ENCODE measurements at places on chromosomes 11 and 22.

DNA sequence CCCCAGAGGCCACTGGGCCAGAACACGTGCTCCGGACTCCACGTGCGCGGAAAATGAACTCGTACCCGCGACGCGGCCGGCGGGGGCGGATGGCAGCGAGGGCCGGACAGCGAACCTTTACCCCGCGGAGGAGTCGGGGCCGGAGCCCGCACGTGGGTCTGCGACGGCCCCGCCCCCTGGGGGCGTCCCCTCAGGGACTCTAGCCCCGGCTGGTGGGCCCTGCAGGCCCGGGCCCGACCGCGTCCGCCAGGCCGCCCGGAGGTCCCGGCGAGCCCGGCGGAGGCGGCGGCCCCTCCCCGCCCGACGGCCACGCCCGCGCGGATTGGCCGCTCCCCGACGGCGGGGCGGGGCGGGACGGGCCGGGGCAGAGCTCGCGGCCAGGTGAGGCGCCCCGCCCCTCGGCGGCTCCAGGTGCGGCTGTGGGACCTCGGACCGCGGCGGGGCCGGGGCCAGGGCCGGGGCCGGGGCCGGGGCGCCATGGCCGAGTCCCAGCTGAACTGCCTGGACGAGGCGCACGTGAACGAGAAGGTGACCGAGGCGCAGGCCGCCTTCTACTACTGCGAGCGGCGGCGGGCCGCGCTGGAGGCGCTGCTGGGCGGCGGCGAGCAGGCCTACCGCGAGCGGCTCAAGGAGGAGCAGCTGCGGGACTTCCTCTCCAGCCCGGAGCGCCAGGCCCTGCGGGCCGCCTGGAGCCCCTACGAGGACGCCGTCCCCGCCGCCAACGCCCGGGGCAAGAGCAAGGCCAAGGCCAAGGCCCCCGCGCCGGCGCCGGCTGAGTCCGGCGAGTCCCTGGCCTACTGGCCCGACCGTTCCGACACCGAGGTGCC, at the start of gene FAM83F:
Gene FAM83F, plus strand, starts transcription at position 389 of the 827 bp plus-strand sequence. Its CDS starts 89 bp downstream, at position 478.
- no peak for DNase-seq
- H3K27ac ChIP-seq = peak within 1 kb of the TSS; percentile 72
- H3K36me3 ChIP-seq = no peaks in the 10 kb centered on the region

GRCh38 chr22:29987137-29987536, 93.1 kb upstream of the HORMAD2 start:
- H3K4me3 ChIP-seq = no peak overlapping the region
- no peak overlapping the region for H3K27ac ChIP-seq
- no peaks in the 10 kb centered on the region for H3K27me3 ChIP-seq
- no peak for DNase-seq
- H3K4me1 ChIP-seq = peaks cover 7% of the 10 kb centered on the region

DNA sequence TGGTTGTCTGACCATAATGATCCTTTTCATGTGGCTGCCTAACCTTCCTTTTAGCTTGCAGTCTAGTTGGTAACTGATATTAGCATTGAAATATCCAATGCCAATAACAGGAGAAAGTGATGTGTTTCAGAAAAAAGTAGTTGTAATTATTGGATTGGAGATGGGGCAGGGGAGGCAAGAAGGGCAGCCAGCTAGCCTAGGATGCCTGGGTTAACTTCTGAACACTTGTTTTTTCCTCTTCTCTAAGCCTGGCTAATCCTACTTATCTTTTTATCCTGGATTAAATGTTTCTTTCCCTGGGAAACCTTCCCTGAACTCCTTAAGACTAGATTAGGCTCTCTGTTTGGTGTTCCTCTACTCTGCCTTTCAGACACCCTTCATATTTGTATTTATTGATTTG, 380.2 kb downstream of the TMEM135 start:
- no peak overlapping the region for H3K4me3 ChIP-seq
- H3K4me1 ChIP-seq = no peaks in the 10 kb centered on the region
- no peak overlapping the region for H3K27ac ChIP-seq

GRCh38 chr22:37626144-37626543, 13.3 kb upstream of the SH3BP1 start:
- H3K36me3 ChIP-seq = peaks cover 3% of the 10 kb centered on the region
- H3K27me3 ChIP-seq = no peaks in the 10 kb centered on the region
- no peak for DNase-seq
- peak overlapping the region; percentile 93 for H3K27ac ChIP-seq

DNA sequence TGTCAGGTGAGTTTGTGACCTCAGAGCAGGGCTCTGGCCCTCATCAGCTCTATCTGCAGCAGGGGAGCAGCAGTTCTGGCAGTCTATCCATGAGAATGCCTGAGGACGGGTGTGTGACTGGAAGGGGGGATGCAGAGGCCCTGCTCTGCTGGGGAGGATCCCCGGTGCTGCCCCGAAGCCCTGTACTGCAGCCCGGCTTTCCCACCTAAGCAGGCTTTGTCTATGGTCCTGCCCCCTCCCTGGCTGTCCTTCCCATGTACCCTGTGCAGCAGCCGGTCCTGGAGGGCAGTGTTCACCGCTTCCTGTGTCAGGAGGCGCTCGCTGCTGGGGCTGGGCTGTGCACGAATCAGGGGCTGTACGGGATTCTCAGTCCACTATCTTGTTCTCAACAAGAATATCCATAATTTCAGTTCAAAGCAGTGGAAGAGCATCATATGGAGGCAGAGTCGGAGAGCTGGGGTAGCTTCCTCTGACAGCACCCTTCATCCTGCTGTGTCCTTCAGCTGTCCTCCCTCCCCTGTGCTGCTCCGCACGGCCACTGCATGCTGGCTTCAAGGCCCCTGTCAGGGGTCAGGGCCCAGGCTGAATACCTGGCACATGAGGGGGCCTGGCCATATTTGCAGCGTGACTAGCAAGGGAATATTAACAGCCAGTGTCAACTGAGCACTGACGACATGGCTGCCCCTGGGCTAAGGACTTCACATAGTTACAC, 125.2 kb downstream of the CTTN start:
- H3K4me3 ChIP-seq = no peak overlapping the region
- DNase-seq = no peak
- H3K27ac ChIP-seq = no peak overlapping the region
- peaks cover 56% of the 10 kb centered on the region for H3K27me3 ChIP-seq
- H3K4me1 ChIP-seq = no peaks in the 10 kb centered on the region

DNA sequence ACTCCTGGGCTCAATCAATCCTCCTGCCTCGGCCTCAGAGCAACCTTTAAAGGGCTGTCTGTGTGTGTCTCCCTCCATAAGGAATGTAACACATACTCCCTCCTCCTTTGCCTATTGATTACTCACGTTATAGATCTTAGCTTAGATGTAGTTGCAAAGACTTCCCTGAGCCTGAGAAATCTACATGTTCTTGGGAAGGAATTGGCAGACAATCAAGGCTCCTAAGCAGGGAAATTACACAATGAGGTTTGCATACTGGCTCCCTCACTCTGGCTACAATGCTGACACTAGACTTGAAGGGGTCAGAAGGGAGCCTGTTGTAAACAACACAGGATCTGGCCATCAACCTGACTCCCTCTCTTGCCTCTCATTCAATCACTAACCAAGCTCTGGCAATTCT, 5.2 kb upstream of the OLFML1 start:
- DNase-seq = no peak
- no peak overlapping the region for H3K27ac ChIP-seq
- H3K4me3 ChIP-seq = no peak overlapping the region
- H3K4me1 ChIP-seq = peaks cover 8% of the 10 kb centered on the region

DNA sequence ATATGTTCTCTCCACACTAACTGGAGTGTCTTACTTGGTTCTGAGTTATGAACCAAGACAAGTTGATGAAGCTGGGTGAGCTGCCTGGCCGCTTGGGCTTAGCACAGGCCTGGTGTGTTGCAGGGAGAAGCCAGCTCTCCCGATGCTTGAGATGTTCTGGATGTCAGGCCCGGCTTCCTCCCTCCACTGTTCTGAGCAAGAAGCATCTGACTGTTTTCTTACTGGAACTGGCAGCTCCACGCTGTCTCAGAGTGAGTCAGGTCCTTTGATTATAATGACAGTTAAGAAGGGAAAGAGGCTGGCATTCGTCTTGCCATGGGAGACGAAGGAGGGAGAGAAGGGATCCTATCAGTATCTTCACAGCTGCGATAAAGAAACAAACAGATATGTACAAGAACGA, 46.5 kb upstream of the CRTAM start:
- H3K27ac ChIP-seq = no peak overlapping the region
- H3K4me3 ChIP-seq = no peak overlapping the region
- no peak for DNase-seq
- H3K36me3 ChIP-seq = peaks cover 6% of the 10 kb centered on the region
- no peaks in the 10 kb centered on the region for H3K27me3 ChIP-seq

- H3K27ac ChIP-seq = peak overlapping the region; percentile 98
- peak overlapping the region; percentile 100 for H3K4me3 ChIP-seq
- H3K27me3 ChIP-seq = no peaks in the 10 kb centered on the region
- peaks cover 21% of the 10 kb centered on the region for H3K36me3 ChIP-seq
Measured at GRCh38 chr11:105032495-105032894, 2.4 kb downstream of the CASP1 start.

GRCh38 chr22:34113381-34113780, 193.1 kb upstream of the LARGE1 start:
- no peak overlapping the region for H3K27ac ChIP-seq
- no peak for DNase-seq
- H3K36me3 ChIP-seq = no peaks in the 10 kb centered on the region
- H3K4me3 ChIP-seq = no peak overlapping the region
- no peaks in the 10 kb centered on the region for H3K27me3 ChIP-seq
- no peaks in the 10 kb centered on the region for H3K4me1 ChIP-seq

DNA sequence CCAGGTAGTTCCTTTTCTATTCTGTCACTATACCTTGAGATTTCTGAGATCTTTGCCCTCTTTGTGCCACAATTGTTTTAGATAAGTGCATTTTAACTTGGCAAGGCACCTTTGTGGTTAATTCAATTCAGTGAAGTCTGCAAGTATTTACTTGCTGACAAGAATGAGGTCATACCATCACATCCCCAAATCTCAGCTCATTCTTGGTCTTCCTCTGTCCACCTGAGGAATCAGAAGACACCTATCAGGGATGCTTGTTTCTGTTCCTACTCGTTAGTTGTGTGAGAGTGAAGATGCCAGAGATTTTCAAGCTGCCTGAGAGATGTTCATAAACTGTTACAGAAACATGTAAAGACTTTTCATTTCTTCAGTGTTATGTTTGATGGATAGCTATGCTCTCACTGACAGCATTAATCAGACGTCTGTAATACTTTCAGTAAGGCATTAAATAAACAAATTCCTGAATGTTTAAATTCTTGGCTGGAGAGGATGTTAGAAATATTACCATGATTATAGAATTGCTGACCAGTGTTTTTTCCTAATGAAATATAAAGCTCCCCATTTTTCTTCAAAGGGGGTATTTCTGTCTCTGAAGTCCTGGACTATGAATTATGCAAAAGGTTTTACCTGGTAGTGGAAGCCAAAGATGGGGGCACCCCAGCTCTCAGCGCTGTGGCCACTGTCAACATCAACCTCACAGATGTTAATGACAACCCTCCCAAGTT, 135.0 kb upstream of the MTNR1B start:
- no peak overlapping the region for H3K4me3 ChIP-seq
- peaks cover 16% of the 10 kb centered on the region for H3K27me3 ChIP-seq

GRCh38 chr11:13637125-13638069, 31.1 kb upstream of the FAR1 start:
- H3K27ac ChIP-seq = no peak overlapping the region
- peaks cover 40% of the 10 kb centered on the region for H3K27me3 ChIP-seq
- peaks cover 2% of the 10 kb centered on the region for H3K36me3 ChIP-seq
- no peak for DNase-seq
- H3K4me3 ChIP-seq = no peak overlapping the region

DNA sequence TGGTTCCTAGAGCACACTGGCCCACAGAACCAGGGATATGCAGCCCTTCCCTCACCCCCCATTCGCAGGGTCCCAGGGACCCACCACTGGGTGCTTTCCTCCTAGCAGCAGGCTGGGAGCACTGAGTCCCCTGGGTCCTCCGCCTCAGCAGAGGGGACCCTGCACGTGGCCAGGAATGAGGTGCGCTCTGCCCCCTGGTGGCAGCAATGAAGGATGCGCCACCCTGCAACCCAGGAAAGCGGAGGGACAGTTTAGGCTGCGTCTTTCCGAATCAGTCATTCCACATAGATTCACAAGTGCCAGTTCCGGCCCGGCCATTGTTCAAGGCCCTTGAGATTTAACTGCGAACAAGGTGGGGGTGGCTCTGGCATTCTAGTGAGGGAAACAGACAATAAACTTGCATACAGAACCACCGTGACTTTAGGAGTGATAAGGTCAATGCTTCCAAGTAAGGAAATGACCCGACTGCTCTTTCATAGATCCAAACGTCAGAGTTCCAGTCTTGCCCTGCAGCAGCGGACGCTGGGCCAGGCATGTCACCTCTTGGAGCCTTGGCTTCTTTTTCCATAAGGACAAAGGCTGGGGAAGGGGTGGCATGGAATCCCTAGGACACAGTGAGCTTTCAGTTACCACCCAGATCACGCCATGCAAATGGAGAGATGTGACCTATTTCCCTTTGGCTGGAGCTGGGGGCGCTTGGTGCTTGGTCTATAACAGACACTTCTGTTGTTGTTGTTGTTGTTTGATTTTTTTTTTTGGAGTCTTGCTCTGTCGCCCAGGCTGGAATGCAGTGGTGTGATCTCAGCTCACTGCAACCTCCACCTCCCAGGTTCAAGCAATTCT, 7.7 kb downstream of the RIN1 start:
- DNase-seq = peak; percentile 68
- peak overlapping the region; percentile 25 for H3K4me3 ChIP-seq

GRCh38 chr11:47155879-47156278, 20.8 kb downstream of the ARFGAP2 start:
- peaks cover 3% of the 10 kb centered on the region for H3K36me3 ChIP-seq
- H3K4me1 ChIP-seq = peaks cover 19% of the 10 kb centered on the region
- peak overlapping the region; percentile 93 for H3K27ac ChIP-seq
- no peak for DNase-seq
- H3K27me3 ChIP-seq = no peaks in the 10 kb centered on the region

DNA sequence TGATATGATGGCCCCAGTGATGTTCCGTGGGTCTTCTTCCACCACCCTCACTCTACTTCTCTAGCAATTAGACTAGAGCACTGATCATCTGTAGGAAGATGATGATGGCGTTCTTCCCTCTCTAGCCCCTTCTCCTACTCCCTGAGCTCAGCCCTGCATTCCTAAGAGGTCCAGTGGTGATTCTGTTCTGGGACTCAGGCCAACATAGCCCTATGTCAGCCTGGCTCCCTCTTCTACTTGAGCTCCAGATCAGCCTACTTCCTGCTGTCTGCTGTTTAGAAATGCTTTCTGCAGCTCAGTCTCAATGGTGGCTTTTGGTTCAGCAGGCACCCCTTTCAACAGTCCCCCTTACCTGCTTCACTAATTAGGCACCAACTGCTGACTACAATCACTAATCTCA, 86.1 kb upstream of the ZBED5 start:
- peaks cover 3% of the 10 kb centered on the region for H3K36me3 ChIP-seq
- DNase-seq = no peak
- no peak overlapping the region for H3K4me3 ChIP-seq
- peaks cover 19% of the 10 kb centered on the region for H3K27me3 ChIP-seq
- no peaks in the 10 kb centered on the region for H3K4me1 ChIP-seq
- no peak overlapping the region for H3K27ac ChIP-seq

GRCh38 chr11:110199184-110199981, 97.0 kb downstream of the RDX start:
- peaks cover 2% of the 10 kb centered on the region for H3K36me3 ChIP-seq
- no peak overlapping the region for H3K27ac ChIP-seq
- peaks cover 10% of the 10 kb centered on the region for H3K27me3 ChIP-seq
- H3K4me3 ChIP-seq = no peak overlapping the region

All from T-helper 17 cell (primary cell).